CD4-positive, alpha-beta T cell treated with Interleukin-10 for 1 hour (primary cell): ENCODE measurements at places on chromosomes 16 and 17.

- DNase-seq, result no peak
Observed at GRCh38 chr17:16148596-16148995, 66.7 kb downstream of the NCOR1 start.

GRCh38 chr17:20116683-20117309 lies 107.6 kb downstream of the SPECC1 start:
- DNase-seq, result peak; percentile 69

DNA sequence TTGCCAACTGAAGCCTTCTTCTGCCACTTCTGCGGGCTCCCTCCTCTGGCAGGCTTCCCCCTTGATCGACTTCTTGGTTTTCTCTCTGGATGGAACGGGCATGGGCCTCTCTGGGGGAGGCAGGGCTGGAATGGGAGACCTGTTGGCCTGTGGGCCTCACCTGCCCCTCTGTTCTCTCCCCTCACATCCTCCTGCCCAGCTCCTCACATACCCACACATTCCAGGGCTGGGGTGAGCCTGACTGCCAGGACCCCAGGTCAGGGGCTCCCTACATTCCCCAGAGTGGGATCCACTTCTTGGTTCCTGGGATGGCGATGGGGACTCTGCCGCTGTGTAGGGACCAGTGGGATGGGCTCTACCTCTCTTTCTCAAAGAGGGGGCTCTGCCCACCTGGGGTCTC lies 6.5 kb upstream of the LASP1NB start:
- DNase-seq, result no peak

DNA sequence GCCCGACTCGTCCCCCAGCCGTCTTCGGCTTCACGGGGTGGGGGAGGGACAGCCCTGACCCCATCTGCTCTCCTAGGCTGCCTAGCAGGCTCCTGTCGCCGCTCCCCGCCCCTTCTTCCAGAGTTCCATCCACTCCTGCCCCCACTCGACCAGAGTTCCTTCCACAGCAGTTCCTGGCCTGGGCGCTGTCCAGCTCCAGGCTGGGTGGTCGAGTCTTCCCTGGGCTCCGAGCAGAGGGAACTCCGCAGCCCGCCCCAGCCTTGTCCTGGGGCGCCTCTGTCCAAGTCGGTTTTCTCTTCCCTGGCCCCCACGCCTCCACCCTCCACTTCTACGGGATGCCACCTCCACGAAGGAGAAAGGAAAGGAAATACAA lies 1.4 kb downstream of the PYY start:
- DNase-seq, result no peak

- DNase-seq, result no peak
Observed at GRCh38 chr17:75440738-75441448, 15.5 kb upstream of the TMEM94 start.
